Fibroblast of pulmonary artery (primary cell): ENCODE measurements at places on chromosomes 7 and 10.
A peak's percentile ranks its signal among the peaks of the same experiment; 100 is the strongest.

GRCh38 chr10:11015446-11015934 is 2.2 kb upstream of the CELF2 start:
- no peak for DNase-seq

- DNase-seq: peak; percentile 70
These were observed 96.4 kb upstream of the ZMIZ1 start for GRCh38 chr10:78972160-78972946.

DNA sequence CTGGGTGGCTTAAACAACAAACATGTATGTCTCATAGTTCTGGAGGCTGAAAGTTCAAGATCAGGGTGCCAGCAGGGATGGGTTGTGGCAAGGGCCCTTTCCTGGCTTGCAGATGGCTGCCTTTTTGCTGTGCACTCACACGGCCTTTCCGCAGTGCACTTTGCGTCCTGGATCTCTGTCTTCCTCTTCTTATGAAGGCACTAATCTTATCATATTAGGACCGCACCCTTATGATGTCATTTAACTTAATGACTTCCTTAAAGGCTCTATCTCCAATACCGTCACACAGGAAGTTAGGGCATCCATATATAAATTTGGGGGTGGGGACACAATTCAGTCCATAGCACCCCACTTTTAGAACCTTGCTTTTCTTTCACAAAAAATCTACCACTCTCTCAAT is 255.2 kb downstream of the SNX13 start:
- DNase-seq: no peak

DNA sequence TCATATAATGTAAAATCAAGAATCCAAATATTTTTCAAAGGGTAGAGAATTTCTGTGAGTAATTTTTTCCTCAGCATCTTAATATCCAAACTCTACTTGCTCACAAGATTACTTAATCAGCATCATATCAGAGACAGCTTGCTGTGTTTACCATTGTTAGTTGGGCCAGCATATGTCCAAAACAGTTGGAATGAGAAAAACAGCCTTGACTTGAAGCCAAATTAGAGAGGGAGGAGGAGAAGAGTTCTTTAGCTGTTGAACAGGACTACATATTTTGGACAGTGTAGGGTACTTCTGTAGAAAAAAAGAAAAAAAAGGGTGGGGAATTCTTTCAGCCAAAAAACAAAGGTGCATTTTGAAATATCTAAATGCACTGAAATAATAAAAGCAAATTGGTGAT is 69.8 kb downstream of the HDAC9 start:
- peak; percentile 23 for DNase-seq

DNA sequence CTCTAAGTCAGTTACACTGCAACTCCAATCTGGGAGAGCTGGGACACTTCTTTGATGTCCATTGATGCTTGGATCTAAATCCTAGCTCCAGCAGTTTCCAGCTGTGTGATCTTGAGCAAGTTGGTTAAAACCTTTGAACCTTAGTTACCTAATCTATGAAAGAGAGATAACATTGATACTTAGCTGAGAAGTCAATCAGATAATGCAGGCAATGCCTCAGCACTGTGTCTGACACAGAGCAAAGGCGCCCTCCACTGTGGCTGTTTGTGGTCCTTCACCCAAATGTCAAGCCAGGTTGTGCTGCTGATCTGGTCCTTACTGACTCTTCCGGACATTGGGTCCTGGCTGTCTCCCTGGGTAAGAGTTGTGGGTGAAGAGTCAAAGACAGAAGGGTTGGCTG is 20.2 kb downstream of the DNTT start:
- DNase-seq: no peak

DNA sequence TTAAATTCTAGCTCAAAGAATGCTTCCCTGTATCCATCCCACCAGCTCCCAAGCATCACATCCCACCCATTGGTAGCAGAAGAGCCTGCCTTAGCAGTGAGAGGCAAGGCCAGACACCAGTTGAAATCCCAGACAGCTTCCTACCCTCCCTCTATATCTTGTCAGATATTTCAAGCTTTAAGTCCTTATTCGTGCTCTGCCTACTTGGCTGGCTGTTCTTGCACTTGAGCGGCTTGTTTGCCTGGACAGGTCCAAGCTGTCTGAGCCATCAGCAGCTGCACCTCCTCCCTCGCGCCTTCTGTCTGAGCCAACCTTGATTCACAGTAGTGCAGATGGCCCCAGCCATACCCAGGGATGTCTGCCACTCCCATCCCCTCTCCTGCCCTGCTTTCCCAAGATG is 16.4 kb downstream of the LRRC4 start:
- no peak for DNase-seq

GRCh38 chr10:102279104-102279503 is 33.8 kb downstream of the GBF1 start:
- DNase-seq: no peak

- DNase-seq: no peak
These were observed 64.4 kb downstream of the BPGM start for GRCh38 chr7:134710854-134711624.

DNA sequence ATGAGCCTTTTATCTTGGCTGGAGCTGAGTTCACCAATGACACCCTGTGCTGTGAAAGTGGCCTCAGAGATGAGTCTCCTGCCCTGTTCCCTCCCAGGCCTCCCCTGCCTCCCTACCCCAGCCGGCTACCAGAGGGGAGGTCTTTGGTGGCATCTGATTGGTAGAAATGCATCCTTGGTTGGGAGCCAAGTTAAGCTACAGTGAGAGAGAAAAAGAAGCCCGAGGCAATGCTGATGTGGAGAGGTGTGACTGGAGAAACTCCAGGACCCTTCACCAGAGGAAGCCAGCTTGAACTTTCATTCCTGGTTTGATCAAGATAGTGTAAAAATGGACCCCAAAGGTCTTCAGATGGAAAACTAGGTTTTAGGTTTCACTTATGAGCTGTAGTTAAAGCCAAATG is 191.1 kb upstream of the TCF7L2 start:
- no peak for DNase-seq

- peak; percentile 7 for DNase-seq
These were observed 256.4 kb downstream of the CAMK1D start for GRCh38 chr10:12605580-12606405.

- DNase-seq: peak; percentile 35
These were observed 1.1 kb upstream of the GNAI1 start for GRCh38 chr7:80133361-80134114.

GRCh38 chr7:94276795-94277194 is 117.9 kb upstream of the COL1A2 start:
- DNase-seq: peak; percentile 72

- no peak for DNase-seq
These were observed 173.5 kb downstream of the MLLT10 start for GRCh38 chr10:21707498-21707897.

GRCh38 chr7:132771301-132771730 is 195.0 kb upstream of the PLXNA4 start:
- DNase-seq: no peak

GRCh38 chr7:151752816-151753595 is 123.9 kb downstream of the PRKAG2 start:
- DNase-seq: no peak

DNA sequence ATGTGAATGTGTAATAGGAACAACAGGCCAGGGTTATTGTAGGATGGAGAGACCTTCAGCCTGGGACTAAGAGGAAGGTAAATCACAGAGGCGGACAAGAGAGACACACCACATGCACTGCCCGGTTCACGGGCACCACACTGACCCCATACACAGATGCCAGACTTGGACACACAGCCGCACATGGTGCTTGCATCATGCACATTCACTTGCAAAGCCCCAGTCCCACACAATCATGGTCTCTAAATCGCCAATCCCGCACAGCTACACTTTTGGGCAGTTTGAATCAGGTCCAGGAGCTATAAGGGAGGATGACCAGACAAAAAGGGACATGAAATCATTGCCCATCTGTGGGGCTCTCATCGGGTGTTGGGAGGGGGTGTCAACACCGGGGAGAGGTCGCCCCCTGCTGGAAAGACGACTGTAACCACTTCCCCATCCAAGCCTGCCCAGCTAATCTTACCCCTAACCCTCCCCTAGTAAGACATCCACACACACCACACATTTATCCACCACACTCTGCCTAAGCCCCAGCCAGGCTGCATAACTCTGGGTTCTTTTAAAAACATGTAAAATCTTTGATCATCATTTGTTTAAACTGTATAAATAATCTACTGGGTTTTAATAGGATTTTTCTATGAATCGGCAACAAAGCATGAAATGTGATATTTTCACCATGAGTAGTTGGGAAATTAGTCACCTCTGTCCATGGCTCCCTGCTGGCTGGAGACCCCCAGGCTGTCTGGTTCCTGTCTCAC is 40.5 kb upstream of the SLF2 start:
- DNase-seq: peak; percentile 38

DNA sequence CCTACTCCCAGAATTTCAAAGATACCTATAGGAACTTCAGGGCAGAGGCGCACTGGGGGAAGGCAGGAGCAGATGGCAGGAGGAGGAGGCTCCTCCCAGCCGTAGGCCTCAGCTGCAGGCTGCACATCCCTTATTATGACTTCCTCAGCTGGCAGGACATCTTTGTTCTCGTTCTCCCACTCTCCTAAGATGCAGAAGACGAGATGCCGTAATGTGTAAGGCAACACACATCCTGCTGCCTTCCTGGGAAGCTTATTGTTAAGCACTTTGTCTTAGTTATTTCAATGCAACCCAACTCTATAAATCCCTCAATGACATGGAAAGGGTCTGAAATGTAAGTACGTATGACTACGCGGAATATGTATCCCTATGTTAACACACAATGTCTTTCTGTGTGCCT is 599.8 kb upstream of the MGMT start:
- no peak for DNase-seq

GRCh38 chr10:44827431-44828006 is 83.6 kb upstream of the TMEM72 start:
- DNase-seq: no peak

- peak; percentile 98 for DNase-seq
These were observed 19.3 kb downstream of the OR6B1 start for GRCh38 chr7:144019457-144019856.

DNA sequence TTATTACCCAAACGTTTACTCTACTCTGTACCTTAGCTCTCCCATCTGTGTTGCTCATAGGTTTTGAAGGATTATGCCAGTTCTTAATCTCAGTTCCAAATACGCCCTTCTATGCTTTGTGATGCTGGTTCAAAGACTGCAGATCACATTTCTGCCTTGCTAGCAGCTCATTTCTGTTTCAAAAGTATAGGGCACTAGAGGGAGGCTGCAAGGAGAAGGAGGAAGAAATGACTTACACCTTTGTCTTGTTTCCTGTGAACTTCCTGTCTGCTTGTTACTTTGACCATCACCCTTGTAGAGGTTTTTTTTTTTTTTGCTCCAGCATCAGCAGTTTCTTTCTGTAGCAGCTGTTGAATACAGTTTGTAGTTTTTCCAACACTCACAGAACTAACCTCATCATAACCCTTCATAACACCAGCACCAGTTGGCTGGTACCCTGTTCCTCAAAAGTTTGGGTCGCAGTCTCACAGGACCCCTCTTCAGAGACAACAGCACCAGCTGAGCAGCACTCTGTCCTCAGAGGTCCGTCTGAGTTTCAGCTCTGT is 16.5 kb downstream of the SLK start:
- DNase-seq: peak; percentile 31

DNA sequence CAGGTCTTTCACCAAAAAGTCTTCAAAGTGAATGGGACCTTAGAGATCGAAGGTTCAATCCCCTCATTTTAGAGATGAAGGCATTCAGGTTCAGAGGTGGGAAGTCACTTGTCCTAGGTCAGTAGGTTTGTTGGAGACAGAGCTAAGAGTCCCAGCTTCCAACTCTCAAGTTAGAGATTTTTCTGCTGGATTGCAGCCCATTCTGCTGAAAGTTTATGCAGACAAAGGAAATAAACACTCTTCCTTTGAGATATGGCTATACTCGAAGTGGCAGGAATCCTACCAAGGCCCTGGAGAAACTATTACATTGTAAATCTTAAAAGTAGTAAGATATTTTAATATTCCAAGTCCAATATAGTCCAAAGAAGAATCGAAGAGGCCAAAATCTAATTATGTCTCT is 64.4 kb downstream of the LYZL1 start:
- DNase-seq: peak; percentile 13

- no peak for DNase-seq
These were observed 27.0 kb downstream of the CDK6 start for GRCh38 chr7:92809397-92809759.

- no peak for DNase-seq
These were observed 48.8 kb upstream of the FOXP2 start for GRCh38 chr7:114365791-114366190.

DNA sequence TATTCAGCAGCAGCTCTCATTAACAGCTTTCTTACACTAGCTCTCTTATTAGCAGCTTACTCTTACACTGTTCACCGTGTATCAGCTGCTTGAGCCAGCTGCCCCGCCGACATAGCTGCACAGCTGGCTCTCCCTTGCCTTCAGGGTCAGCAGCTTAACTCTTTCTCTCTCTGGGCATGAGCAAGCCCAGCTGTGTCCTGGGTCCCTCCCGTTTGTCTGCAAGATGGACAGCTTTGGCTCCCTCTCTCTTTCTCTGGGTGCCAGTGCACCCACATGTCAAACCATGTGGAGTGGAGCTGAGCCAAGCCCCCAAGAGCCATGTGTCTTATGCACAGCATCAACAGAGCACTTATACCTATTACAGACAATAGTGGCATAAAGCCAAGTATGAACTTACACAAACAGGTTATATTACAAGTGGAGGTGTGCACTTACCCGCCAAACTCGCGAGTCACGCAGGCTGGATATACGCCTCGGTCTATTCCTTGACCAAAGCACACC is 35.7 kb upstream of the MTPAP start:
- DNase-seq: peak; percentile 39

- DNase-seq: peak; percentile 88
These were observed 7.1 kb downstream of the ERV3-1 start for GRCh38 chr7:64999165-65000004.

GRCh38 chr10:51585742-51586141 is 113.7 kb downstream of the CSTF2T start:
- DNase-seq: no peak

GRCh38 chr10:72328045-72328828 is 26.5 kb downstream of the DNAJB12 start:
- peak; percentile 78 for DNase-seq

DNA sequence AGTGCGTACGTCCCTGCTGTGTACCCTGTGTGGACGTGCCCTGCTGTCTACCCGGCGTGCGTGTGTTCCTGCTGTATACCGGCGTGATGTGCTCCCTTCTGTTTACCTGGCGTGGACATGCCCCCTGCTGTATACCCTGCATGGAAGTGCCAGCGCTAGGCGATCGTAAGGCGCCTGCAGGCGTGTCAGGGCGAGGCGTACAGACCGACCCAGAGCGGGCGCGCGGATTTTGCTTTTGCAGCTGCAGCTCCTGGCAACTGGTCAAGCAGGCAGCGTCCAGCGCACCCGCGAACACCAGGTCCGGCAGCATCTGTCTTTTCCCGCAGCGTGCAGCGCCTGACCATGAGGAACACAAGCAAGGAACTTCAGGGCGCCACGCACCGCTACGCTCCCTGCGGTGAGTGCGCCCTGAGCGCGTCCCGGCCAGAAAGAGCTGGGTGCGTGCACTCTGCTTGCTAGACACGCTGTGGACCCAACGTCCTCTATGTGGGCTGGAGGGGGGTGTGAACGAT is 680 bp downstream of the C7orf57 start:
- peak; percentile 29 for DNase-seq
